ENCODE measurements at places on chromosomes 11 and 22.

DNA sequence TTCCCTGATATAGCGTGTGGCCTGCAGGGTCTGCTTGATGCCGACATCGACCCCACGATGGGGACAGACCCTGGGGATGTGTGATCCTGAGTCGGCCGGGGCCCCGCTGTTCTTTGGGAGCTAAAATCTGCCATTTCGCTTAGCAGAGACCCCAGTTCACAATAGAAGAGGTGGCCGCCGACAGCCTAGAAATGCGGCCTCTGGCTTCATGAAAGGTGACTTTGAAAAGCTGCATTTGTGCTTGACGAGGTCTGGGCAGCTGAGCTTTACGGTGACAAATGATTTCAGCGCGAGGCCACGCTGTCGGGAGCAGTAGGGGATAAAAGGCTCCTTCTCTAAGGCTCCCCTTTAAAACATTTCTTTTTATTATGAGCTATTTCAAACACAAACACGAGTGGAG, 71.7 kb downstream of the RPS6KA4 start:
- no peak for DNase-seq

GRCh38 chr22:37167176-37167980, 17.7 kb upstream of the IL2RB start:
- DNase-seq: no peak

DNA sequence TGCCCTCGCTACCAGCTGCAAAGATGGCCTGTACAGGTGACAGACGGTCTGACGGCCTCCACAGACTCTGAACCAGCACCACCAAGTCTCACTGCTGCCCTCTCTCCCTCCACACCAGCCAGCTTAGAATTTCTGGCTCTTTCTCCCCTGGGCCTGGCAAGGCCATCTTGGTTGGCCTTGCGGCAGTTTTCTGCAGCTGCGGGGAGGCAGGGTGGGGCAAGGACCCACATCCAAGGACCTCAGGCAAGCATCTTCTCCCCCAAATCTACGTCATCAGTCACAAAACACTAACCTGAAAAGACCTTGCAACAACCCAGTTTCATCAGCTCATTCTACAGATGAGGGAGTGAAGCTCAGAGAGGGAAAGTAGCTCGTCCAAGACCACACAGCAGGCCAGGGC, 11.7 kb upstream of the POLDIP3 start:
- DNase-seq: no peak

DNA sequence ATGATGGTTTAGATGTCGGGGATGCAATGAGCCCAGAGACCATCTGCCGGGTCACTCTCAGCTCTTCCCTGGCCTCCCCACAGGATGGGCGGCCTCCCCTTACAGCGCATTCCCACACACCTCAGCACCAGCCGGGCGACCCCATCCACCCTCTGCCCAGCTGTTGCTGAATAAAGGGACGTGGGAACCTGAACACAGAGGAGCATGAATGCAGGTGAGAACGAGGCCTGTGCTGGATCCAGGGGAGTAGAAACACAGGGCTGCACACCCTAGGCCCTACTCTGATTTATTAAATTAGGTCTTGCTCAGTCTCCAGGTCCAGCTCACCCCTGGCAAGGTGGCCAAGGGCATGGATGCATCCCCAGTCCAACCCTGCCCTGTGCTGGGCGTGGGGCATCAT, 180.5 kb downstream of the CTTN start:
- DNase-seq: no peak

DNA sequence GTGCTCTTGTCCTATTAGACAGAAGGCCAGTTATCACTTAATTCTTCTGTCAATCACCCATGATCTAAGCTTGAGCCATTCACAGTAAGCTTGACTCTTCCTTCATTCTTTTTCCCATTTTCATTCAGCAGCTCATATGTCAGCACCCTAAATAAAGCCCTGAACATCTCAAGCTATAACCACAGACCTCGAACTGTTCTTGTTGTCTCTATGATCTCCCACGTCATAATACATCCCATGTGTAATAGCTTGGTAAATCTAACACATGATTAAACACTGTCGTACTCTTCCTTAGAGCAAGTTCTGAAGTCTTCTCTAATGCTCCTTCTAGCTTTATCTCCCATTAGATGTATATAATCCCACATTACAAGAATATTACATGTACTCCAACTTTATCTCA, 14.4 kb downstream of the MUC15 start:
- DNase-seq: no peak

- no peak for DNase-seq
Measured at GRCh38 chr22:21857481-21857914, 9.9 kb downstream of the MAPK1 start.

- DNase-seq: no peak
Measured at GRCh38 chr11:35746356-35747153, 84.0 kb downstream of the TRIM44 start.

GRCh38 chr11:70862093-70862492, 390.3 kb downstream of the SHANK2 start:
- DNase-seq: no peak

GRCh38 chr11:91686700-91687099, 537.9 kb upstream of the FAT3 start:
- no peak for DNase-seq

DNA sequence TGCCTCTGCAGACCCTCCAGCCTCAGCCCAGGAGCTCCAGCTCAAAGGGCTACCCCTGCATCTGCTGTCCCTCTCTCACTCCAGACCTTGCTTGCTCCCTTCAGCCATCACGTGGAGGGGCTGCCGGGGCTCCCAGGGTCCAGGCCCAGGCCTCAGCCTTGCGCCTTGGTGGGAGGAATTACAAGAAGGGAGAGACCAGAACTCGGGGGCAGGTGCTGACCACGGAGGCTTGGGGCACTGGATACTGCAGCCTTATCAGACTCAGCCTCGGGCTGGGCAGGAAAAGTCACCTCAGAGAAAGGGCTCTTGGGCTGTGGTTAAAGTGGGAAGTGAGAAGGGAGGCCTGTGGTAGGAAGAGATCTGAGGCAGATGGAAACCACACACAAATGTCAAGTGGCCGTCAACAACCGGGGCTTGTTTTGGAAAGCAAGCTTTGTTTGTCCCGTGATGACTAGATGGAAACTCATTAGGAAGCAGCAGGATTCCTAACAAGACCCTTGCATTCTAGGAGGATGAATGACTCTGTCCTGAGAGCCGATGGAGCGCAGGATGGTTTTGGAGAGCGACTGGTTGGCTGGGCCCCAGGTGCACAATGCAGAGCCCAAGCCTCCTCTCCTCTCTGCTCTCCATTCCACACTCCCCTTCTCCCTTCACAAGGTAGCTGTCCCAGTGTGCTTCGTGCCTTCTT, 1321.7 kb downstream of the TBC1D22A start:
- no peak for DNase-seq

- DNase-seq: no peak
Measured at GRCh38 chr11:94960488-94960887, 12.9 kb downstream of the CWC15 start.

GRCh38 chr22:43560651-43561050, 148.8 kb downstream of the MPPED1 start:
- no peak for DNase-seq

DNA sequence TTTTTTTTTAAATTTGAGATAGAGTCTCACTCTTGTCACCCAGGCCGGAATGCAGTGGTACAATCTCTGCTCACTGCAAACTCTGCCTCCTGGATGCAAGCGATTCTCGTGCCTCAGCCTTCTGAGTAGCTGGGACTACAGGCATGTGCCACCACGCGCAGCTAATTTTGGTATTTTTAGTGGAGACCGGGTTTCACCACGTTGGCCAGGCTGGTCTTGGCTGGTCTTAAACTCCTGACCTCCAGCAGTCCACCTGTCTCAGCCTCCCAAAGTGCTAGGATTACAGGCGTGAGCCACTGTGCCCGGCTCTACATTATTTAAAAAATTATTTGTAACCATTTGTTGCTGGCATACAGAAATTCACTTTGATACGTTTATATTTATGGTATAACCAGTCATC, 18.6 kb downstream of the EP300 start:
- DNase-seq: no peak

- DNase-seq: no peak
Measured at GRCh38 chr22:42439821-42440674, 7.8 kb upstream of the NFAM1 start.

DNA sequence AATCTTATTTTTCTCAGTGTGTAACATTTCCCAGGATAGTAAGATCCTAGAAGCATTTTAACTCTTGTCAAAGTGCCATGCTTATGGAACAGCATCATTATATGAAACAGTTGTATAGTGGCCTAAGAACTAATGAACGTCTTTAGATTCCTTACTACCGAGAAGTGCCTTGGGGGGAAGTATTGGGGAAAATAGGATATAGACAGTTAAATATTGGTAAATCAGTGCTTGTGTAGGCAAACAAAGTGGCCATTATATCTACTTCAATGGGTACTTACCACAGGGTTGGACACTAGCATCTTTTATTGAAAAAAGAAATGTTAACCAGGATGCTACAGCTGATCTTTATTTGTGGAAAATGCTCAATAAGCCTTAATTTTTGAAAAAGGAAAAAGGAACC, 11.3 kb downstream of the FAR1 start:
- DNase-seq: no peak

GRCh38 chr11:121210445-121211080, 82.0 kb upstream of the SC5D start:
- no peak for DNase-seq

DNA sequence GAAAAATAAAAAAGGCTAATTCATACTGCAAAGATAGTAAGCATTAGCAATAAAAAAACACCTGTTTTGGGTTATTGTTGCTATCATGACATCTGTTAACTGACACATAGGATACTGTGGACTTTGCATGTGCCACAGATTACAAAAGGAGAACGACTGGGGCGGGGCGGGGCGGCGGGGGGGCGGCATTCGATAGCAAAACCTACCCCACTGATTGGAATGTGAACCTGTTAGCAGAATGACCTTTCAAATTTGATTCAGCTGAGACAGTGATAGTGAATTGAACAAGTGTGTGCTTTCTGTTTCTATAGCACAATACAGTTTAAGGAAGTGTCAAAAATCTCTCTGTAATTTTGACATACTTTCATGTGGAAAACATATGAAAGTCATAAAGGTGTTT, 14.9 kb downstream of the MMP20 start:
- DNase-seq: no peak

DNA sequence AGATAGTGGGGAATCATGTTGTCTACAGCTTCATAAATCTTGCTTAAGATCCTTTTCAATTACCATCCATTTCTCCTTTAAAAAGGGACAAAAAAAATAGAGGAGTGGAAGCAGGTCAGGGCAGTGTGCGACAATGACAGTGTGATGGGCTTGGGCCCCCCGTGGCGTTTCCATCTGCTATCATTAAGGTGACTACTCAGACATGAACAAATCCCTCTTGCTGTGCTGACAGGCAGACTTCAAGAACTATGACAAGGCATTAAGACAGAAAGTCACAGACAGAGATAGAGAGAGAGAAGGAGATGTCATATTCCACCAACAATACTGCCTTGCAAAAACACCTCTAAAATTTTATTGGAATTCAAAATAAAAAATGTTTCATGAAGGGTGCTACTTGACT, 263.2 kb downstream of the DCDC1 start:
- DNase-seq: no peak

DNA sequence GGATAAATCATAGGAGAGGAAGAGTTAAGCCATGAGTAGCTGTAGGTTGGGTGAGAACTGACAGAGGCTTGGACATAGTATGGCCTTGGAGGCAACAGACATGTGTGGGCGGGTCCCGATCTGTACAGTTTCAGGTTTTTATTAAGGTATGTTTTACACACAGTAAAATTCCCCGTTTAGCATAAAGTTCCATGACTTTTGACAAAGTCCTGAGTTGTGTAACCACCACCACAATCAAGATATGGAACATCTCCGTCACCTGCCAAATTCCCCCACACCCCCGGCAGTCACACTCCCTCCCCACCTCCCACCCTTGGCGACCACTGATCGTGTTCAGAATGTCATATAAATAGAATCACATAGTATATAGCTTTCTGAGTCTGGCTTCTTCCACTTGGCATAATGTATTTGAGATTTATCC, 68.1 kb downstream of the GRIK4 start:
- no peak for DNase-seq

DNA sequence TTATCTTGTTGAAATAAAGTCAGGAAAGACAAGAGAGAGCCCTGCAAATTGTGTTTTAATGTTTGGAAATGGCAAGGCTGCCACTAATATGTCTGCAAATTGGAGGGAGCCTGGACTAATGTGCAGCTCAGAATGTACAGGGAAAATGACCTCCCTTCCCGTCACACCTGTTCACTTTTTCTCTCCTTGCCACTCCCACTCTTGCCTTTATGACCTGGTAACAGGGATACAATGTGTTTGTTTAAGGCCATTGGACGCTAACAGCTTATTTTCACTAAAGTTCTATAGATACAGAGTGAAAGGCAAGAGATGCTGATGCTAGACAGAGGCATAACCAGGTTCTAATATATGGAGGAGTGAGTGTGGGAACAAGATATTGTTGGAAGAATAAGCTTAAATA, 203.9 kb downstream of the RAB38 start:
- DNase-seq: no peak

- no peak for DNase-seq
Measured at GRCh38 chr22:20636075-20636812, 128.8 kb downstream of the MED15 start.

- no peak for DNase-seq
Measured at GRCh38 chr11:83662494-83662893, 376.3 kb upstream of the CCDC90B start.

DNA sequence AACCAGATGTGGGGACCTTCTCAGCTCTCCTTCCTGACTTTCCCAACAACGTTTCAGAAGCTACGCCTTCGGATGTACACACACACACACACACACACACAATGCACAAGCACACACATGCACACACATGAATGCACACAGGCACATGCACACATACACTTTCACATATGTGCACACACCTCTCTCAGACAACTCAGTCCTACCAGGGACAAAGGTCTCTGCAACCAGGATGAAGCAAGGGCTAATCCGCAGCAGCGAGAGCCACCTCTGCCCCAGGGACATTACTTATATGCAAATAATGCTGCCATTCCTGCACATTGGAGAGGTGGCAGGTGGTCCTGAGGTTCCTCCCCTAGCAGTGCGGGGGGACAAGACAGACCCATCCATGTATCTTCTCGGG, 27.4 kb upstream of the LINC01488 start:
- DNase-seq: no peak

DNA sequence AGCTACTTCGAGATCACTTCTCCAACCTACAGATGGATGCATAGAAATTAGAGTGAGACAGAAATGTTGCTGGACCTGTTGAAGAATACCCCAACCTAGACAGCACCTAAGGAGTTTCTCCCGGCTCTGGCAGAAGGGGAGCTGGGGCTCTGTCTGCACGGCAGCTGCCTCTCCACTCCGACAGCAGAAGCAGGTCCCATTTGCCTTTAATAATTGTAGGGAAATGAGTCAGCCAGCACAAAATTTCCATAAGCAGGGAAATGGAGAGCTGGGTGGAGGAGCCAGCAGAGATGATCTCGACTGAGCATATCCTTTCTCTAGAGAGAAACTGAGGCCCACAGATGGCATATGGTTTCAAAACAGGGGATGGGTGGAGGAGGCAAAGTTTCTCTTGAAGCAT, 80.1 kb downstream of the EFCAB6 start:
- DNase-seq: no peak

DNA sequence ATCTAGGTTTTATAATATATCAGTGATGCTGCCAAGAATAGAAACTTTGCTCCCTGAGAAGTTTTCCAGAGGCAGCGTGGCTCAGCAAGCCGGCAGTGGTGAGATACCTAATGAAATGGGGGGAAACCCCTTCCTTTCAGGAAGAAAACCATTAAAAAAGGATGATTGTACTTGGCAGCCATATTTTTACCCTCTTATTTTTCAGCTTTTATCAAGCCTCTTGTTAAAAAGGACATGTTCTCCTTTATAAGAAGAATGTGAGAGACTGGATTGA, 9.0 kb upstream of the ME3 start:
- DNase-seq: no peak

Measured in NCI-H1436 treated with DMSO at 0.1 percent for 48 hours (cell line).